ENCODE measurements at places on chromosomes 7 and 10.

GRCh38 chr7:43164757-43165156 lies 52.3 kb downstream of the HECW1 start:
- no peak for DNase-seq

GRCh38 chr10:129328546-129328945 lies 138.5 kb upstream of the MGMT start:
- no peak for DNase-seq

DNA sequence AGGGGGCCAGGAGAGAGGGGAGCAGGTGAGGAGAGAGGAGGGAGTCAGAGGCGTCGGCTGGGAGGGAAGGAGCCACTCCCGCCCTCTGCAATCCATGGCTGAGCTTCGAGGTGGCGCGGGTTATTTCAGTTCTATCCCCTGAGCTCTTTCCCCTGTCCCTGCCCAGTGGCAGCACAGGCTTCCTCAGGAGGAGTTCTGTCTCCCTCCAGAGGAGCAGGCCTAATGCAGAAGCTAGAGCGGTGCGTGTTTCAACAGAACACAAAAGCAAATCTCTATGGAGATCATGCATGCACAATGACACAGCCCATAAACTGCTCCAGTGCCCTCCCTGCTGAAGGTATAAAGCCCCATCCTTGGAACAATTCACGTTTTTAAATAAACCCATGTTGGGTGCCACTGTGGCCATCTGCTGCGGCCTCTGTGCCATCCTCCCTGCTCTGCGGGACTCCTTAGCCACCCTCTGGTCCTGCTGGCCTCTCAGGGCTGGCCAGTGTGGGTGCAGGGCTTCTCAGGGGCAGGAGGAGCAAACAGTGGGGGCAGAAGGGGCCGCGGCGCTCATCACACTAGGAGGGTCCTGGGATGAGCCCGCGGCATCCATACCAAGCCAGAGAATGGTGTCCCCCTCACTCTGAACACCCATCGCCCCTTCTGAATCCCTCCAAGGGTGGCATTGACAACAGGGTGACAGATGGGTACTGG lies 192.6 kb upstream of the LYZL2 start:
- DNase-seq = no peak

GRCh38 chr7:135855846-135856245 lies 107.2 kb upstream of the FAM180A start:
- DNase-seq = no peak

GRCh38 chr7:108425714-108426275 lies 30.4 kb downstream of the NRCAM start:
- no peak for DNase-seq

DNA sequence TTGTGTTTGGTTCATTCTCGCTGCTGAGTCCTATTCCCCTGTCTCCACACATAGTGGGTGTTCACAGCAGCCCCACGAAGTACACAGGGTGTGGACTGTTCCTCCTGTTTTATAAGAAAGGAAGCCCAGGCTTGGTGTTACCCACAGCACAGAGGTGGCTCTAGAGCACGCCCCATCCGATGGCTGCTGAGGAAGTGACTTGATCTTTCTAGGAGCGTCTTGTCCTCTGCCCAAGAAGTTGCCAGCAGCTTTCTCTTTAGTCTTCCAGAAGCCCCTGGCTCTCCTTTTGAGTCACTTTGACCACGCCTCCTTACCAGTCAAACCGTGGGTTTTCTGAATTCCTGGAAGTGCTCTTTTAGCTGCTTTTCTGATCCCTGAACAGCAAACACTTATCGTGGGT lies 94.0 kb downstream of the GRK5 start:
- DNase-seq = no peak

GRCh38 chr7:16916105-16916639 lies 34.4 kb upstream of the AGR3 start:
- no peak for DNase-seq

- DNase-seq = no peak
These were observed 298.6 kb downstream of the REEP3 start for GRCh38 chr10:63819753-63820329.

GRCh38 chr7:101814081-101814990 lies 3.1 kb upstream of the CUX1 start:
- DNase-seq = no peak

- DNase-seq = no peak
These were observed 745.9 kb downstream of the GATA3 start for GRCh38 chr10:8800426-8800825.

- DNase-seq = peak; percentile 67
These were observed 63.4 kb downstream of the MYL10 start for GRCh38 chr7:101565601-101566209.

DNA sequence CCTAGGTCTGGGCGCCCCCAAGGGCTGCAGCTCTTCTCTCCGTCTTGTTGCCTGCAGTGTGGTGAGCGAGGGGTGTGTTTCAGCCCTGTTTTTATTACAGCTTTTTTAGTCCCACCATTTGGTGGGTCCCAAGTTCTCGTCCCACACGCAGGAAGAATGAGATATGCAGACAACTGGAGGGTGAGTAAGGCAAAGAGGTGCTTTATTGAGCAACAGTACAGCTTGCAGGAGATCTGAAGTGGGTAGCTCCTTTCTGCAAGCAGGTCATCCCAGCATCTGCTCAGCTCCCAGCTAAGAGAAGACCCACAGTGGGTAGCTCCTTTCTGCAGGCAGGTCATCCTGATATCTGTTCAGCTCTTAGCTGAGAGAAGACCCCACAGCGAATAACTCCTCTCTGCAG lies 28.2 kb downstream of the C10orf67 start:
- no peak for DNase-seq

DNA sequence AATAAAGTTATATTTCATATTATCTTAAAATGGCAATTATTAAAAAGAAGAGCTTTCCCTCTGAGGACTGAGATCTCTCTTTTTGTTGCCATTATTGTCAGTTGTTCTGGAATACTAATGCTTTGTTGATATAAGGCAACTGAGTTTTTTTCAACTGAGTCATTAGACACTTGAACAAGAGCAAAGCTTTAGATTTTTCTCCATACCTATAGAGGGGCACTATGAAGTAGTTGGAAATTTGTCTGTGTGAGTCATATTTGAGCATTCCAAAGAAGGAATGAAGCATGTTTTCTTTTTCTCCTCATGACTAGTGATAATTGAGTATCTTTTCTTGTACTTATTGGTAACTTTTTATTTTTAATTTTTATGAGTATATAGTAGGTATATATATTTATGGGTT lies 24.5 kb downstream of the RPA3 start:
- no peak for DNase-seq

DNA sequence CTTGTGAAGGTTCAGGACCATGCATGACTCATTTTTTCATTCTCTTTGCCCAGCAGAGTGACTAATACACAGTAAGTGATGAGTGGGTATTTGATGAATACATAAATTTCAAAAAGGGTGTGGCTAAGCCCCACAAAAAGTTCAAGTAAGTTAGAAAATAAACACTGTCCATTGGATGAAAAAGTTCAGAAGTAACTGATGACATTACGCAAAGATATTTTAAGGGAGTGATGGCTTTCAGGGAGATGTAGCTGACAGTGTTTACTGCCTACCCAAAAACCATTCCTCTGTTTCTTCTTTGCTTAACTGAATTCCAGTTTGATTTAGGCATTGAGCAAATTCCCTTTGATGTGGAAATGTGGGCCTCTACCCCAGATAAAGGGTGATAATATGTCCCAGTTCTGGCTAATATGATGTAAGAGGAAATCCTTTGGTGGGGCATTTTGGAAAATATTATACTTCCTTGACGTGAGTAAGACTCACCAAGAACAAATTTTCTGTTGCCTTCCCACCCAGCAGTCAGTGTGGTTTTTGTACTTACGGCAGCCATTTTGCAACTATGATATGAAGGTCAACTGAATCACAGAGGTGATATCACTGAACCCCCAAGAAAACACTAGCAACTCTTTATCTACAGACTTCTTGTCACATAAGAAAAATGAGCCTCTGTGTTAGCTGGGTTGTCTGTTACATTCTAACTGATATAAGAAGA lies 29.0 kb upstream of the EBLN1 start:
- no peak for DNase-seq

DNA sequence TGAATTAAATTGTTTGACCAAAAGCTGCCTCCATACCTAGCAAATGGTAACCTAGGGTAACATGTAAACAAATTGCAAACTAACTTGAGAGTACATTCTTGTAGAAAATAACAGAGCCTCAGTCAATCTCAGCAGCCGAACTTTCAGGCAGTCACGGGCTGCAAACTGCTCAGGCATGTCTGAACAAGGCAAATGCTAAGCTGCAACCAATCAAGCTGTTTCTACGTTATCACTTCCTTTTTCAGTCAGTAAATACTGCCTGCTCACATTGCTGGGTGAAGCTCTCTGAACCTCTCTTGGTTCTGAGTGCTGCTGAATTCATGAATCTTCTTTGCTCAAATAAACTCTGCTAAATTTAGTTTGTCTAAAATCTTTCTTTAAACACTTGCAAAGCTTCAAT lies 1212.4 kb downstream of the SORCS1 start:
- no peak for DNase-seq

DNA sequence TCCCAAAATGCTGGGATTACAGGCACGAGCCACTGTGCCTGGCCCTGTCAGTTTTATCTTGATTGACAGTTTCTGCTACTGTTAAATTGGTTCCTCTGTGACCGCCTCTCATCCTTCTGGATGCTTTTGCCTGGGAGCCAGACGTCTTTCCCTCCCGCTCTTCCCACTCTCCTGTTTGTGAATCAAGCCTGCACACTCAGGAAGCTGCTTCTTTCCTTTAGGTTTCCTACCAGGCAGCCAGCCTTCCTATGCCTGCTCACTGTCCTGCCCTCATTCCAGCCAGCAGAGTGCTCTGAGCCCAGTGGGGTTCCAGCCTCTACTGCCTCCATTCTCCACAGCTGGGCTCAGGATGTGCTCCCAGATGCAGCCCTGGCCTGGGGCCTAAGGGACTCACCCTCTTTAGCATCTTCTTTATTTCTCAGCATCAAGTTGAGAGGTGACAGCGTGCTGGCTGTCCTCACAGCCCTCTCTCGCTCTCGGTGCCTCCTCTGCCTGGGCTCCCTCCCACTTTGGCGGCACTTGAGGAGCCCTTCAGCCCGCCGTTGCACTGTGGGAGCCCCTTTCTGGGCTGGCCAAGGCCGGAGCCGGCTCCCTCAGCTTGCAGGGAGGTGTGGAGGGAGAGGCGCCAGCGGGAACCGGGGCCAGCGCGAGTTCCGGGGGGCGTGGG lies 5.1 kb downstream of the SH2D4B start:
- DNase-seq = no peak

DNA sequence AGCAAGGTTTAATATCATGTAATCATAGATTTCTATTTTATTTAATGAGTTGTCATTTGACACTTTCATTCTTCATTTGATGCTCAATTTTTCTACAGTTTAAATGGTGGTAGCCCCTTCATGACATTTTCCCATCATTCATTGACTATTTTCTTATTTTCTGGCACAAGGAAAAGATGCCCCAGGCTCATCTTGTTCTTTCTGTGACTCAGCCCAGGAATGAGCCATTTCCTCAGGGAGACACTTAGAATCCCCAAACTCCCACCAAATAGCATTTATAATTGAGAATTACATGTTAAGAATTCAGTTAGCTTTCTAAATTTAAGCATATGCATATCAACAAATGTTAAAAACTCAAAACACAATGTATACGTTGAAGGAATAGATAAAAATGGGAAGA lies 222.3 kb downstream of the KIF20B start:
- no peak for DNase-seq

- no peak for DNase-seq
These were observed 18.6 kb downstream of the AKR1C2 start for GRCh38 chr10:4984971-4985594.

GRCh38 chr7:29946428-29947186 lies 43.0 kb downstream of the SCRN1 start:
- no peak for DNase-seq

- no peak for DNase-seq
These were observed 320.4 kb upstream of the SP8 start for GRCh38 chr7:21107101-21107500.

GRCh38 chr10:88982366-88982765 lies 8.2 kb upstream of the FAS start:
- no peak for DNase-seq

DNA sequence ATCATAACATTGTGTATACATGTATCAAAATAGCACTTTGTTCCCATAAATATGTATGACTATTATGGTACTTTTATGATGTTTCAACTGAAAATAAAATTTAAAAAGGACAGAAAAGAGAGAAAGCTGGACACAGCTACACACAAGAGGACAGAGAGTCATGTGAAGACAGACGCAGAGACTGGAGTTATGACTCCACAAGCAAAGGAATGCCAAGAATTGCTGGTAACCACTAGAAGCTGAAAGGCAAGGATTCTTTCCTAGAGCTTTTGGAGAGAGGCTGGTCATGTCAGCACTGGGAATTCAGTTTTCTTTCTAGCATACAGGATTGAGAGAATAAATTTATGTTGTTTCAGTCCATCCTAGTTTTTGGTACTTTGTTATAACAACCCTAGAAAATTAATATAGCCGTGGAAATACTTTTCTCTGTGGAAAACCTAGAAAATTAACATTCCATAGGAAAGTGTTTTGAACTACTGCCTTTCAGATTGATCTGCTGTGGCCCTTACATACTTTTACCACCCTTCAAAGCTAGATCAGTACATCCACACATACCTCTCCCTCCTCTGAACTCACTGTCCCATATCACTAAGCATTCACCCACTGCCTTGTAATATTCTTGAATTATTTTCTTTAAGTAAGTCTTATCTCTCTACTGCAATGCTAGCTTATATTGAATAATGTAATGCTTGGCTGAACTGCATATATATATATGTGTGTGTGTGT lies 575.3 kb downstream of the IPMK start:
- no peak for DNase-seq

Data from chondrocyte (in vitro differentiated cells).